Astrocyte (in vitro differentiated cells and primary cell): ENCODE measurements at places on chromosomes 7 and 10. TPM values are rescaled to one million over a fixed set of nuclear protein-coding genes. Genes with fewer than 3 reads are reported as not detected.

The UBN2 gene
- 16.5 and 17.1 TPM in 2 replicates for total RNA-seq

DNA sequence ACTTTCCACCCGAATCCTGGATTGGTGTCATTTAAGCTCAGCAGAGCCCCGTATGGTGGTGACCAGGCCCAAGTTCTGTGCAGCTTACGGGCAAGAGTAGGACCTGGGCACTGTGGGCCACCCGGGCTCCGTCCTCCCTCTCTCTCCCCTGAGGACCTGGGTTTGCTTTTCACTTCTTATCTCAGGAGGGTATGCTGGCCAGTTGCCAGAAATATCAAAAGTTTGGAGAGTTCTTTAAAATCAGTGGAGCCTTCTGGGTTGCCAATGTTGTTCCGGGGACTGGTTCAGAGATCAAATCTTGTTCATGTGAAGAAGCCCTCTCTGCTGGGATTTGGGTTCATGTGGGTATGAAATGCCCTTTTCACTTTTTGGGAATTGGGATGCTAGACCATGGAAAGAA lies 145.4 kb downstream of the GRK5 start:
- no peak overlapping the region for H3K4me3 ChIP-seq
- peaks cover 4% of the 10 kb centered on the region for H3K4me1 ChIP-seq
- no peaks in the 10 kb centered on the region for H3K36me3 ChIP-seq
- H3K27me3 ChIP-seq, result no peaks in the 10 kb centered on the region
- no peak overlapping the region for H3K27ac ChIP-seq

DNA sequence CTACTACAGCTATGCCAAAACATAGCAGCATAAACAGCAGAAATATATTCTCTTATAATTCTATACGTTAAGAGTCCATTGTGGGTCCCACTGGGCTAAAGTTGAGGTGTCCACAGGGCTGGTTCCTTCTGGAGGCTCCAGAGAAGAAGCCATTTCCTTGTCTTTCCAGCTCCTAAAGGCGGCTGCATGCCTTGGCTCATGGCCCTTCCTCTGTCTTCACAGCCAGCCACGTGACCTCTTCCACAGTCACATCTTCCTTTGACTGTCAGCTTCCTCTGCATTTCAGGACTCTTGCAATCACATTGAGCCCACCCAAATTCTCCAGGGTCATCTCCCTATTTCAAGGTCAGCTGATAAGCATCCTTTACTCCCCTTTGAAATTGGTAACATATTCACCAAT lies 17.2 kb downstream of the NACAD start:
- no peaks in the 10 kb centered on the region for H3K4me1 ChIP-seq
- H3K27ac ChIP-seq, result no peak overlapping the region

DNA sequence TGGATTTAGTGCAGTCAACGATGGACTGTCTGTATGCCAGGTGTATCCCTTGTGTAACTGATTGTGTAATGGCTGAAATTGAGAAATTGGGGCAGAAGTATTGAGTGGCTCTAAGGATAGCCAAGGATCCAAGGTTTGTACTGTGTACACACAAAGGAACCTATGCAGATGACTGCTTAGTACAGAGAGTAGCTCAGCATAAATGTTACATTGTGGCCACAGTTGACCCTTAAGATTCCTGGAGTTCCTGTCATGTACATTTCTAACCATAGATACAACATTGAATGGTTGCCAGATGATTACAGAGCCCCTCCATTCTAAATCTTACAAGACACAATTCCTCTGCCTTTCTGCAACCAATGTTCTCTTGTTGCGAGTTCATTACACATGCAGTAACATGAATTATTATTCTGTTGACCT lies 25.3 kb downstream of the CCDC126 start:
- no peak overlapping the region for H3K4me3 ChIP-seq
- no peaks in the 10 kb centered on the region for H3K36me3 ChIP-seq
- no peaks in the 10 kb centered on the region for H3K27me3 ChIP-seq
- peak; percentile 46 for DNase-seq
- no peak overlapping the region for H3K27ac ChIP-seq
- H3K4me1 ChIP-seq, result peaks cover 7% of the 10 kb centered on the region
